ENCODE measurements at places on chromosomes 16 and 17.

DNA sequence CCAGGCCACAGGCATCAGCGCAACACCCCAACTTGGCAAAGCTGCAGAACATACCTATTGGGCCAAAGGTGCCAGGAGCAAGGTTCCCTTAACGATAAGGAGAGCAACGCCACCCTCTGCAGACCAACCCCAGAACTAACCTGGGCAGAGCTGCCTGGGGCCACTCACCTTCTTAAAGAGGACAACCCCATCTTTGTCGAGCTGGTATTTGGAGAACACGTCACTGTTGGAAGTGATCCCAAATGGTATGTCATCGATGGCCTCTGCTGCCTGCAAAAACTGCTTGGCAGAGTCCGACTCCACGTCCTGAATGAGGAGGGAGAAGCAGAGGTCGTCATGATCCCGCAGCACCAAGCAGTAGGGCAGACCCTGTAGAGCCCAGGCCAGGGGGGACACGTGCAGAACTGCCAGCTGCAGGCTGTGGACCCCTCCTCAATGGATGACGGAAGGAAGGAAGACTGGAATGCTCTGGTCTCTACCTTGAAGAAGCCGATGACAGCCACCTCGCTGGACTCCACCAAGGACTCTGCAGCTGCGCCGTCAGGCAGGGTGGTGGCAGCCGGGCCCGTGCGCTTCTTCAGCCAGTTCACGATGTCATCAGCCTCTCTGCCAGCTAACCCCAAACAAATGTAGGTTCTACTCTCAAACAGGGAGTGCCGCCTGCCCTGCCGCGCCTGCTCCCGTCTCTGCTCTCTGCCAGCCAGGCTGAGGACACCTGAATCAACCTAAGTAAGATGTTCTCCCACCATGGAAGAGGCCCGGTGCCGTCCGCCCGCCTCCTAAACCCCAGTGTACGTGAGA is 5.2 kb downstream of the P4HB start:
- no peak for DNase-seq

DNA sequence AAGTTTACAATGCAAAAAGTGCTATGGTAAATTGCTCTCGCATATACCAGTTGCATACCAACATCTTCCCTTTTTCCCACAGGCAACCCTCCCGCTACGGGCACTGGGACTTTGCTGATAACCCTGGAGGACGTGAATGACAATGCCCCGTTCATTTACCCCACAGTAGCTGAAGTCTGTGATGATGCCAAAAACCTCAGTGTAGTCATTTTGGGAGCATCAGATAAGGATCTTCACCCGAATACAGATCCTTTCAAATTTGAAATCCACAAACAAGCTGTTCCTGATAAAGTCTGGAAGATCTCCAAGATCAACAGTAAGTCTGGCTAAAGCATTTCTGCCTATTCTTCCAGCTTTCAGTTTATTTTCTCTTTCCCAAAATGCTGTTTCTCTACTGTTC is 27.9 kb upstream of the HSBP1 start:
- DNase-seq = no peak

DNA sequence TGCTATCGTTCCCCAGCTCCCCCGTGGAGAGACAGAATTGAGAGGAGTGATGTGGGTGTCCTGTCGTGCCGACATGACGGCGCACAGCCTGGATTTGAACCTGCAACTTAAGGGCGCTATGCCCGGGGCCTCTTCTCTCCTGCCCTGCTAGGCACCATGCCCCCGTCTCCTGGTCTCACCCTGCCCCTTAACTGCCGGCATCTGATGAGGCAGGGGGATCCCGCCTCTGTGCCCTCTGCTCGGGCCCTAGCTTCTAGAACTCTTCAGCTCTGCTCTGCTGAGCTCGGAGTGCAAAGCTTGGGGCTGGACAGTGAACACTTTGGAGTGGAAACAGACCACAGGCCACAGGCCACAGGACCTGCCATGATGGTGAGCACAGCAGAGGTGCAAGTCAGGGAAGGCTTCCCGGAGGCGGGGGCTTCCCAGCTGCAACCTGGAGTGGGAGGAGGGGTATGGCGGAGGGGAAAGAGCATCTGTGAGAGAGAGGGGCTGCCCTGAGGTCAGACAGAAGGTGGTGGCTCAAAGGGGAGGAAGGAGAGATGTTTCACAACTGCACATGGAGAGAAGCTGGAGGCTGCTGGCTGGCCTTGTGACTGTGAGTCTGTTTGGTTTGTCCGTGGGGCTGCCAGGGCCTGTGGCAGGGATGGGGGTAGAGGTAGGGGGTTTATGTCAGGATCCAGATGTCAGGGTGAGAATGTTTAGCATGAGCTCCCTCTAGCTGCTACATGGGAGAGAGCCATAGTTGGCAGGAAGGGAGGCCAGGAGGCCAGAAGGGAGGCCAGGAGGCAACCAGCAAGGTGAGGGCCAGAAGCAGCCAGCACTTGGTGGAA is 107.8 kb downstream of the CRLF3 start:
- no peak for DNase-seq

- DNase-seq = no peak
Observed at GRCh38 chr16:47180073-47180472, 36.3 kb upstream of the NETO2 start.

GRCh38 chr17:80095038-80095843 is 6.1 kb upstream of the GAA start:
- no peak for DNase-seq

DNA sequence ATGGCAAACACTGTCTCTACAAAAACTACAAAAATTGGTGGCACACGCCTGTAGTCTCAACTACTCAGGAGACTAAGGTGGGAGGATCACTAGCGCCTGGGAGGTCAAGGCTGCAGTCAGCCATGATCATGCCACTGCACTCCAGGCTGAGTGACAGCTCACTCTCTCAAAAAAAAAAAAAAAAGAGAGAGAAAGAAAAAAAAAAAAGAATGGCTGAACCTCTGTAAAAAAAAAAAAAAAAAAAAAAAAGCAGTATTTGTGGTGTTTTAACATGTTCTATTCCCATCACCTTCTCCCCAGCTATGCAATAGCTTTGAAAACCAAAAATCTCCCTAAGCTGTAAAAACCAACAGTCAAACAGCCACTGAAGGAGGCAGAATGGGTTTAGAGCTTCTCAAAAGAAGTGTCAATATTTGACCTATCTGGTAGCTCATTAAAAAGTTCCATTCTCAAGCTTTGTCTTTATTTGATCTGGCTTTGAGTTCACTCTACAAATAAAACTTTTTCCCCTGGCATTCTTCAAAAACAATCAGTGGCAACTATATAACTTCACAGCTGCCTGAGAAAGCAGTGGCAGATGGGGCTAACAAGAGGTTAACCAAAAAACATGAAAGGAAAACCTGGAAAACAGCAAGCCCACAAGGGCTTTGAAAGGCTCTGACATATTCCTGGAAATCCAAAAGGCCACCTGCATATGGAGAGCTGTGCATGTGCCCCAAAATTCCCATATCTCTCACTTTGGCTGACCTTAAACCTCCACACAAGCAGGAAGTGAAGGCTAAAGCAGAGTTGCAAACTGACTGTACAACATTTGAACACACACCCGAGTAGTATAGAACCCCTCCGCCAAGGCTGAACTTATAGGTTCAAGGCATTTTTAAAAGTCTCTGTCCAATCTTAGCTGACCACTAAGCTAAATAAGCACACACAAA is 36.0 kb downstream of the USP32 start:
- DNase-seq = no peak

DNA sequence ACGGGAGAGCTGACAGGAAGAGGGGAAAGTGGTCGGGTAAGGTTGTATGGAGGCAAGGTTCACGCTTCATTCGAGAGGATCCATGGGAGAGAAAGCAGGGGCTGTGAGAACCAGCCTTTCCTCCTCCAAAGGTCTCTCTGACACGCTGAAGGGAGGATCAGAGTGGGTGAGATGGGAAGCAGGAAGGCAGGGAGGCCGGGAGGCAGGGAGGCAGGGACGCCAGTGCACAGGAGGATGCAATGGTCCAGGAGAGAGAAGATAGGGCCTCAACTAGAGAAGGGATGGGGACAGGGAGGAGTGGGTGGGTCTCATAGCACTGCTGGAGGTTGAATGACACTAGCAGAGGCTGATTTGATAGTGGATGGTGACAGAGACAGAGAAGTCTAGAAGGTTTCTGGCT is 54.1 kb downstream of the PIMREG start:
- DNase-seq = no peak

- no peak for DNase-seq
Observed at GRCh38 chr17:8443756-8444155, 8.1 kb downstream of the NDEL1 start.

DNA sequence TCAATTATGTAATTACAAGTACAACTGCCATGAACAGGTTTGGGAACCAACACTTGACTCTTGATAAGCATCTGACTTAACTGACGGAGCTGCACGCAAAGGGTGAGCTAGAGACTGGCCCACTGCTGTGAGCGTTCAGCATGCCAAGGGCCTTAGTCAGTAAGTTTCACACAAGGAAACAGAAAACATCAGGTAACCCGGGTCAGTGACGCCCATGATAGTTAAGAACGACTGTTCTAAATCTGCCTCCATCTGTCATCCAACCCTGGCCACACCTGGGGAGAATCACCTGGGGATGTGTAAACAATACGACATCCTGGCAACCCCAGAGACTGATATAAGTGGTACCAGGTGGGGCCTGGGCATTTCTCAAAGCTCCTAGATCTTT is 12.3 kb downstream of the SMIM5 start:
- DNase-seq = peak; percentile 98

DNA sequence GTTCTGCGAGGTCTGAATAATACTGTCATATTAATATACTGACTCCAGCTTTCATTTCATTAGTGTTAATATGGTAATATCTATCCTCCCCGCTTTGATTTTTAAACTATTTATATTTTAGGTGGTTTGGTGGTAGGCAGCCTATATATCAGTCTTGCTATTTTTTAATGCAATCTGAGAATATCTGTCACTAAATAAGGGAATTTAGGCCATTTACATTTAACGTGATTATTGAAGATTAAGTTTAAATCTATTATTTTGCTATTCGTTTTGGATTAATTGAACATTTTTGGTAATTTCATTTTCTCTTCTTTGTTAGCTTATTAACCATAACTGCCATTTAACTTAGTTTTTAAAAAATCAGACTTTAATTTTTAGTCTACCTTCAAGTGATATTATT is 247.7 kb upstream of the PMFBP1 start:
- DNase-seq = no peak

DNA sequence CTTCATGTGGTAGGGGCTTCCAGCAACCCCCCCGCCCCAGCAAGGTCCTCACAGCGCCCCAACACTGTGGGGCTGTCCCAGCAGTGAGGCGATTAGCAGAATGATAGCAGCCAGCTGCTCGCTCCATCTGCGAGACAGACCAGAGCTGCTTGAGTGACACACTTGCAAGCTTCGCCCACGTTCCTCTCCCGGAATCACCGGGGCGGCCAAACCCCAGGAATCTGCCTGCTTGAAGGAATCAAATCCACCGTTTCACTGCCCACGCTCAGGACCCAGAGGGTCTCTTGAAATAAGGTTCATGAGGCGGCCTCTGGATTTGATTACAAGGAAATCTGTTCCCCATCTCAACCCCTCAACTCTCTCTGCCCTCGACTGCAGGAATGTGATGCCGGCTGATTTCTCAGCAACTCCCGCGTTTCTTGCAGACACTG is 356.0 kb downstream of the C16orf95 start:
- no peak for DNase-seq

DNA sequence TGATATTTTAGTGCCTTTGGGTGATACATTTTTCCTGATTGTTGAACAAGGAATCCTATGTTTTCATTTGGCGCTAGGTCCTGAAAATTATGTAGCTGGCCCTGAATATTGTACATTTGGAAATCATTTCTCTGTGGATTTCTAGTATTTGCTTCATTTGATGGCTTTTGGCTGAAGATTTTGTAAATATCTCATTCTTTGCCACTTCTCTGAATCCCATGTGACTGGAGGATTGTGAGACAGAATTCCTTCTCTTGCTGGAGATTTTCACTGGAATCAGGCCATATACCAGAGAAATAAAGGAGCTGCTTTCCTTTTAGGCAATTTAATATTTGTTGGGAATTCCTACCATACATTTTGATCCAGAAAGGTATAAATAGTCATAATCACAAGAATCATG is 8.6 kb downstream of the KRT28 start:
- no peak for DNase-seq

GRCh38 chr17:7579834-7580603 is 581 bp downstream of the CD68 start:
- no peak for DNase-seq

DNA sequence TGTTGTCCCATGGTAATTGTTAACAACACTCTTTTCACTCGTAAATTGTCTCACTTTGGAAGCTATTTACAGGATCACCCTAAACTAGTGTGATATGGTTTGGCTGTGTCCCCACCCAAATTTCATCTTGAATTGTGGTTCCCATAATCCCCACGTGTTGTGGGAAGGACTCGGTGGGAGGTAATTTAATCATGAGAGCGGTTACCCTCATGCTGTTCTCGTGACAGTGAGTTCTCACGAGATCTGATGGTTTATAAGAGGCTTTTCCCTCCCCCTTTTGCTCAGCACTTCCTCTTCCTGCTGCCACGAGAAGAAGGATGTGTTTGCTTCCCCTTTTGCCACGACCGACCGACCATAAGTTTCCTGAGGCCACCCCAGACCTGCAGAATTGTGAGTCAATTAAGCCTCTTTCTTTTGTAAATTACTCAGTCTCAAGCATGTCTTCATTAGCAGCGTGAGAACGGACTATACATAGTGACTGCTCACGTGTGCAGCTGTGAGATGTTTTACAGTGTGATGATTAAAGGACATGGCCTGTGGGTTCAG is 34.4 kb downstream of the DNAH3 start:
- no peak for DNase-seq

DNA sequence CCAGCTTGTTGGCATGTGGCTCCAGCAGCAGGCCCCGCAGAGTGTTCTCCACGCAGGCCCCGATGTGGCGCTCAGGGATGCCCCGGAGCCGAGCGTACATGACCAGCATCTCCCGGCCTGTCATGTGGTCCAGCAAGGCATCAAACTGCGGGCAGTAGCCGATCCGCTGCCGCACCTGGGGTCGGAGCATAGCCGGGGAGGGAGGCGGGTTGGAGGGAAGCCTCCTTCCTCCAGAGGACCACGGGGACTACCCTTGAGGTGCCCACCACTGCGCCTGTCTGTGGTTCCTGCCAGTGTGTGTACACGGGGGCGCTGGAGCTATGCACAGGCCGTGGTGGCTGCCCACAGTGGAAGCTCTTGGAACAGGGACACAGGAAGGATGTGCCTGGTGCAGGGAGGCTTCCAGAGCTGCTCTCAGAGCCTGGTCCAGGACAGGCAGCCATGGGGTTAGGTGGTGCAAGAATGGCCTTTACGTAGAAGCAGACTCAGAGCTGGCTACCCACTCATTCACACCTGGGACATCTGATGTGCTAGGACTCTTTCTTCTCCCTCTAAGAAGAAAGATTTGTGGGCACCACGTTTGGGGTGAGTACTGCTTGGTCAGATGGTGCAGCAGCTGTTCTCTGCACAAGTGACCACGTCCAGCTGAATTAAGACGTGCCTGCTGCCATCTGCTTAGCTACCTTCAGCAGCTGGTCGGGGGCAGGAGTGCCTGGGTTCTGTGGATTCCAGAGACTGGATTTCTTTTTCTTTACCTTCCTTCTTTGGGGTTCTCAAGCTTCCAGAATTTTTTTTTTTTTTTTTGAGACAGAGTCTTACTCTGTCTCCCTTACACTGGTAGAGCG is 11.3 kb upstream of the RNPS1 start:
- DNase-seq = no peak

- no peak for DNase-seq
Observed at GRCh38 chr17:67082107-67082506, 37.8 kb downstream of the CACNG1 start.
